Activated naive CD4-positive, alpha-beta T cell treated with anti-CD3 and anti-CD28 coated beads for 36 hours (primary cell): ENCODE measurements at places on chromosomes 11 and 22. TPM values are rescaled to one million over a fixed set of nuclear protein-coding genes. Genes with fewer than 3 reads are reported as not detected.

DNA sequence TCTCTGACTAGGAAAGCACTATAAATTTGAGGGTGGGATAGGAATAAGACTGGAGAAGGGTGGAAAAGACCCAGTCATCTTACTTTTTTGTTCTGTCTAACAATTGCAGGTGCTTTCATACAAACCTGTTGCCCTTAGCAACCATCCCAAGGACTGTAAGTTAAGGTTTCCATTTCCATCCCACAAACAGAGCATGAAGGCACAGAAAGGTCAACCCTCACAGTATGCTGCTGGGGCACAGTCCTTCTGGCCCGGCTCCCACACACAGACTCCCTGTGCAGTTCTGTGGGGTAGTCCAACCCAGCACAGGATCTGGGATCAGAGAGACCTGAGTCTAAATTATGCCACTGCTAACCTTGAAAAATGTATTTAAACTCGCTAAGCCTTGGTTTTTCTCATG, 38.4 kb upstream of the ETS1 start:
- no peak for DNase-seq

GRCh38 chr11:78228467-78228866, 39.7 kb downstream of the USP35 start:
- DNase-seq, result peak; percentile 28

DNA sequence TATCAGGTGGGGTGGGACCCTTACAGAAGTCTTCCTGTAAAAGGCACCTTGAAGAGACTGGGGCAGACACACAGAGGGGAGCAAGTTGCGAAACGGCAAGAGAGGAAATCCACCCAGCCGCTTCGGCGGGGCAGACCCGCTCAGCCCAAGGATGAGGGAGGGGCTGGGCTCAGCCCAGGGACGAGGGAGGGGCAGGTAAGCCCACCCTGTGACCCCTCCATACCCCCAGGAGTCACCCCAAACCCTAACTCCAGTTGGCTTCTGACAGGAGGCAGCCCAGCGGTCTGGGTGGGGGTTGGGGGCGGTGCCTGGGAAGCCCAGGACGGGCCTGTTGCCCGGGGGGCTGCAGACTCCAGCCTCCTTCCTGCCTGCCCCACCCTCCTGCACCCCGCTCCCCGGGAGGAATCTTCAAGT, 965 bp downstream of the OSBPL5 start:
- no peak for DNase-seq

GRCh38 chr22:36860821-36861659, at the start of gene NCF4:
NCF4 (plus strand) TSS chr22:36861006; CDS start chr22:36861172, 166 bp downstream.
- peak; percentile 27 for DNase-seq

- DNase-seq, result no peak
These were observed 135.6 kb downstream of the CSNK2A3 start for GRCh38 chr11:11217289-11217928.

DNA sequence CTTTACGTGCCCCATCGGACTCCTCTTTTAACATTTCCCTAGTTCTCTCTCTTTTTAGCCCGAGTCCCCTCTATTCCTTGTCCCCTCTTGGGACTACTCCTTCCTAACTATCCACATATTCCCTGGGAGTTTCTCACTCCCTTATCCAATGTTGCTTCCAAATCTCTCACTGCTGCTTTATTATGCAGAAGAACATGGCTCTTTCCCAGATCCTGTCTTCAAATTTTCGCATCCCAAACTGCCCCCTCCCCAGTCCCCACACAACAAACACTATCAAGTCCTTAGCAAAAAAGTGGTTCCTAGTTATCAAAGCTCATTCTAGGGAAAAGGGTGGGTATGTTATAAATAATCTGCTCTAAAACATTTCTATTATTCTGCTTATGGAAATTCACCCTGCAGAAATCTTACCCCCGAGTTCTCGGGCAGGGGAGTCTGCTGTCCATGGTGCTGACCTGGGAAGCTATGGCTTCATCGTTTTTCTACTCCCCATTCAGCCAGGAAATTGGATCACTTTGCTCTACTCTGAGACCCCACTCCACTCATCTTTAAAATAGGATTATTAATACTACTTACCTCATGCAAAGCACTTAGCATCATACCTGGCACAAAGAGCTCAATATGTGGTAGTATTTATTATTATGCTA, 393.5 kb downstream of the BUD13 start:
- DNase-seq, result peak; percentile 36

GRCh38 chr22:49262167-49262566, 565.5 kb downstream of the BRD1 start:
- no peak for DNase-seq

DNA sequence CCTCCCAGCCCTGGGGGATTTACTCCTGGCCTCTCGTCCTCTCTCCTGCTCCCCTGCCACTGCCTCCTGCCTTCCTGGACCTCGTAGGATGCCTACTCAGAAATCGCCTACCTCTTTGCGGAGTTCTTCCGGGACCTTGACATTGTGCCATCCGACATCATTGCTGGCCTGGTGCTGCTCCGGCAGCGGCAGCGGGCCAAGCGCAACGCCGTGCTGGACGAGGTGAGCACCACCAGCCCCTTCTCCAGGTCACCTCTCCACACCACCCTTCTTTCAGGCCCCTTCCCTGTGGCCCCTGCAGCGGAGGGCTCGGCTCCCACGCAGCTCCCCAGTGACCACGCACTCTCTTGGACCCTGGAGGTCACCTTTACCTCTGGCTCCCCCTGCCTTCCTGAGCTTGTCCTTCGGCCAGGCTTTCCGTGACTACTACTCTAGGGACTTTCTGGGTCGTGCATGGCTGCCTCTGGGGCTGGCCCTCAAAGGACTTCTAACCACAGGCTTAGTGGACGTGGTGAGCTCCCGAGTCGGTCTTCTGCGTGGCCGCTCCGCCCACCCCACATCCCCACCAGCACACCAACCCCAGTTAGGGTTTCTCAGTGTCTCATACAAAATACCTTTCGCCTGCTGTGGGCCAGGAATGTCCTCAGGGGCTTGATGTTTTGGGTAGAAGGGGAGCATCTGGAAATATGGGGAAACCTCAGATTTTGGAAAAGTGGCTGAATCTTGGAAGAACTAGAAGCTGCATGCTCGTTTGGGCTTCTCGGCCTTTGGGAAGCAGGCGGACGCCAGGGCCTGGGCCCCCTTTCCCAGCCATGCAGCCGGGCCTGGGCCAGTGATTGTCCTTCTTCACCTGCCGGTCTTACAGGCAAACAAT, 24.1 kb upstream of the MYRF start:
- no peak for DNase-seq

DNA sequence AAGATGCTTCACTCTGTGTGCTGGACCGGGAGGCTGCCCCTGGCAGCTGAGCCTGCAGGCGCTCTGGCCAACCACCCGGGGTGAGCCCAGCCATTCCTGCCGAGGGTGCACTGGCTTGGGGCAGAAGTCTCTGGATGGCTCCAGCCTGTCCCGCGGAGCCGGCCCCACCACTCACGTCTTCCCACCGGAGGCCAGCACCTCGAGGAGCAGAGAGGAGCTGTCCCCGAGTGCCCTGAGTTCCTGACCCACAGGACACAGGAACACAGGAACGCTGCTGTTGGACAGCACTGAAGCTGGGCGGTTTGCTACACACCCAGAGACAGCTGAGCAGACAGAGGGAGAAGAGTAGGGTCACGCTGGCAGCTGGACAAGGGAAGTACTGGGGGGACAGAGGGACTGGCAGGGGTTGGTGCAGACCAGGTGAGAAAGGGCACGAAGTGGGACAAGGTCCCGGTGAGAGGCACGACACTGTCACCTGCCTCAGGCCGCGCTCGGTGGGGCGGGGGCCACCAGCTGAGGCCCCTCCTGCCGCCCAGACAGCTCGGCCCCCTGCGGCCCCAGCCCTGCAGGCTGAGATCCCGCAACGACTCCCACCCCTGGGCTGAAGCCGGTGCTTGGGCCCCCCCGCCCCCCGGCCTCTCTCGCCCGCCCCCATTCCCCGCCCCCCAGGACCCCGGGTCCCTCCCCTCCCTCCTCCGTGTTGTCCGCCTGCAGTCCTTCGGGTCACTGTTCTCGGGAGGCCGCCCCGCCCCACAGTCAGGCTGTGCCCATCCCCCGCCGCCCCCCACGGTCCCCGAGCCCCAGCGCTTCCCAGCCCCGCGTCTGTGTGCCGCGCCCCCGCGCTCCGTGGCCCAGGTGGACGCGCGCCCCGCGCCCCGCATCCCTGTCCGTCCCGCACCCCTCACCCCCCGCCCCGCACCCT, 624 bp upstream of the B4GALNT4 start:
- no peak for DNase-seq

DNA sequence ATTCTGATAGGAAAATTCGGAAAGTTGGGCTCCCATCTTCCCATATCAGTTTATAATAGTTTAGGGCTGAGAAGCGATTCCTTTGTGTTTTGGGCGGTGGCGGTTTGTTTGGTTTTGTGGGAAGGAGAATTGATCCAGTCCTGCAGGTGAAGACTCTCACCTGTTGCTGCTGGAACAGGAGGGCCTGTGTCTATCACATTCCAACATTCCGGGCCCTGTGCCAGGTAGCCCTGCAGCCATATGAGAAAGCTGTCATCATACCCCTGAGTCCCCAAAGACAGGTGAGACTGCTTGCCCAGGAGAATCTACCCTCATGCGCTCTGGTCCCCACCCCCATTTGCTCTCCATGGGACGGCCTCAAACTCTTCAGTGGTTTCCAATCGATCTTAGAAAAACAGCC, 62.1 kb downstream of the TRAF6 start:
- DNase-seq, result no peak

DNA sequence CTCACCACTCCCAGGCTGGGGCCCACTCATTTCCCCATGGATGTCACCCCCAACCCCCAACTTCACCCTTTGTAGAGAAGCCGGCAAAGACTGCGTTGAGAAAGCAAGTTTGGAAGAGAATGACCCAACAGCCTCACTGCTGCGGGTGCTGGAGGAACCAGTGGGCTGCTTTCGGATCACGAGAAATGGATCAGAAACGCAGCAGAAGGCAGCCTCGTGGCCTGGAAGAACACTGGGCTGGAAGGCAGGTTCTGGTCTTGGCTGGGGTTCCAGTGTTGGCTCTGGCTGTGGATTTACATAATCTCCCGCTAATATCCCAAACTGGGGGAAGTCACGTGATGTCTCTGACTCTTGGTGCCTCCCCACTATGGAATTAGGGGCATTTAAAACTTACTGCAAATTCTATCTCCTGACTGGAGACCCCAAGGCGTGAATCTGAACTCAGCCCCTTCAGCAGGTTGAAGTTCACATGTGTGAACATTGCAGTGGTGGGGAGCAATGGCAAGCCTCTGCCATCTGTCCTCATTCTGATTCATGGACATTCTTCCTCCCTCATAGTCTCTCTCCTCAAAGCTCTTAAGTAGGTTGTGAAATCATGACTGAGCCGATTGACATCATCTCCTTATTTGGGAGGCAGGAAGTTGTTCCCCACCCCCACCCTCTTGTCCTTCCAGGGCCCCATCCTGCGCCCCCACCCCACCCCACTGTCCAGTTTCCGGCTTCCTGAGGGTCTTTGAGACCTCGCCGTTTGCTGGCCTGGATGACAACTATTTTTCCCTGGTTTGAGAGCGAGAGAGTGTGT, 37.0 kb upstream of the TIMP3 start:
- no peak for DNase-seq

XRCC6 gene
- 424 TPM for total RNA-seq
